ENCODE measurements at places on chromosomes 4 and X.

GRCh38 chr4:25743971-25744370, 88.3 kb downstream of the SLC34A2 start:
- DNase-seq = no peak

DNA sequence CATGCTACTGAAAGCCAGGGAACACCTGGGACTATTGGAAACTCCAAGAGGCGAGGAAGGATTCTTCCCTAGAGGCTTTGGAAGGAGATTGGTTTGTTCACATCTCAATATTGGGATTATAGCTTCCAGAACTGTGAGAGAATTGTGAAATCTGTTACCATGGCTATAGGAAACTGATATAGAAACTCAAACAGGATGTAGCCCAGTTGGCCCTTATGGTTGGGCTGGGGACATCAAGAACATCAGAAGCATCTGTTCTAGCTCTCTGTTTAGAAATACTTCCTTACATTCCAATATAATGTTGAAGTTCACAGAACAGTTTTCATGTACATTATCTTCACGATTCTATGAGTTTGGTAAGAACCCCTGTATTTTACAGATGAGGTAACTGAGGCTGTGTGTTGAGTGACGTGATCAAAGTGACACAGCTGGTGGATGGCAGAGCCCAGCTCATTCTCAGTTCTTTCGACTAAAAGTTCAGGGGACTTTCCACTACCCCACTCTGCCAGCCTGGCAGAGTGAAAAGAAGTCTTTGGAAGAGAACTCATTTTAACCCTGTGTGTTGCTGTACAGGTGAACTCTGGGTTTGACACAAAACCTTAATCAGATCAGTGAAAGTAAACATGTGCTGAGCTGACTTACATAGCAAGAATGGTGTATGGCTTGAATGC, 183.0 kb downstream of the GBA3 start:
- DNase-seq = no peak

DNA sequence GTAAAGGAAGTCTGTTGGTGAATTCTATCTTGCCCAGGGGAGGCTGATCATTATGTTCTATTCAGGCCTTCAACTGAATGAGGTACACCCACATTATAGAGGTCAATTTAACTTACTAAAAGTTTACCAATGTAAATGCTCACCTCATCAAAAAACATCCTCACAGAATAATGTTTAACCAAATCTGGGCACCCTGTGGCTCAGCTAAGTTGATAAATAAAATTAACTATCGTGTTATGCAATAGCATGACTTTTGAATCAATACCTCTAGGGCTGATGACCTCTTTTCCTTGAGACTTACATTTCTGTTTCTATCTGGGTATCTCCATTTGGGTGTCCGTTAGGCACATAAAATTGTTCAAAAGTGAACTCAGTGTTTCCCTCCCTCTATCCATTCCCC, 203.1 kb downstream of the TEX13C start:
- DNase-seq = no peak

DNA sequence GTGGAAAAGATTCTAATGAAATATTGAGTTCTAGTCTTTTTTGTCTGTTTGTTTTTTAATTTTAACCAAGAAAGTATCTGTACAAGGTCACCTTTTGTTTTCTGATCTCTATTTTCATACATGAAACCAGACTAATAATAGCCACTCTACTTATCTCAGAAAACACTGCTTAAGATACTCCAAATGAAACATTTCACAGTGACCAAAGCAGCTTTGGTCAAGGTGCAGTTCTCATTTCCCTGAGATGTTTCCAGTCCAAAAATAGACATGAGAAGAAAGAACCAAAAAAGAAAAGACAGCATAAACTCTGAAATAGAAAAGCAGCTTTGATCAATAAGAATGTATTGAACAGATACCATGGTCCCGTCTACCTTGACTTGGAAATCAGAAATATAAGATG, 782.8 kb downstream of the RAB28 start:
- DNase-seq = no peak

- no peak for DNase-seq
Measured at GRCh38 chr4:8497762-8498161, 57.2 kb downstream of the TRMT44 start.

DNA sequence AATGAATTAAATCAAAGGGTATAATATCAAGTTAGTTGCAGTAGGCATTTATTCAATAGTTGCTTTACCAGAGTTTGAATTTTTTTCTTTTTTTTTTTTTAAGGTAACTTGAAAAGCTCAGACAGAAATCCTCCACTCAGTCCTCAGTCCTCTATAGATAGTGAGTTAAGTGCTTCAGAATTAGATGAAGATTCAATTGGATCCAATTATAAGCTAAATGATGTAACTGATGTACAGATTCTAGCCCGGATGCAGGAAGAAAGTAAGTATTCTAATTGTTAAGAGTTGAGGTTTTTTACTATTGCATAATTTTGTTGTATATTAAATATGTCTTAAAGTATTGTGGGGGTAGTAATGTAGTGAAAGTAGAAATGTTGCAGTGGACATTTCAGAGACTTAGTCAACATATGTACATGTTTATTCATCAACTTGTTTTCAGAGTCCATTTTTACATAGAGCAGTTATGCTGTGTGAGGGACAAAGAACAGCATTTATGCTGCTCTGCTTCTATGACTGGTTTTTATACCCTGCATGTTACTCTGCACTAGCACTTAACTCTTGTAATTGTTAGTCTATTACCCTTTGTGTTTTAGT, 38.4 kb downstream of the SLAIN2 start:
- no peak for DNase-seq

DNA sequence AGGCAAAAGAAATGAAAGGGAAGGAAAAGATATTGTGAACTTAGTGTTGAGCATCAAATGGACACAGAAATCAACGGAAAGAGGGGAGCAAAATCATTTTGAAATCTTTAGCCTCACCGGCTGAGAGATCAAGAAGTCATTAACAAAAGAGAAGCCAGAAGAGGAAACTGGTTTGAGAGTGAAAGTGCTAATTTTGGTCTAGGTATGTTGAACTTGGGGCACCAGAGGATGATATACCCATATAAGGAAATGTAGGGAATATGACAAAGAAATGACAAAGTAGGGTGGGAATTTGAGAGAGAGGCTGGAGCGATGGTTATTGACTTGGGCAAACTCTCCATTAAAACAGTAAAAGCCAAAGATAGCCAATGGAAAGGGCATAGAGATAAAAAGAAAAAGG, 183.4 kb upstream of the ATOH1 start:
- no peak for DNase-seq

GRCh38 chrX:30893206-30893605, 4.2 kb upstream of the TAB3 start:
- DNase-seq = no peak

DNA sequence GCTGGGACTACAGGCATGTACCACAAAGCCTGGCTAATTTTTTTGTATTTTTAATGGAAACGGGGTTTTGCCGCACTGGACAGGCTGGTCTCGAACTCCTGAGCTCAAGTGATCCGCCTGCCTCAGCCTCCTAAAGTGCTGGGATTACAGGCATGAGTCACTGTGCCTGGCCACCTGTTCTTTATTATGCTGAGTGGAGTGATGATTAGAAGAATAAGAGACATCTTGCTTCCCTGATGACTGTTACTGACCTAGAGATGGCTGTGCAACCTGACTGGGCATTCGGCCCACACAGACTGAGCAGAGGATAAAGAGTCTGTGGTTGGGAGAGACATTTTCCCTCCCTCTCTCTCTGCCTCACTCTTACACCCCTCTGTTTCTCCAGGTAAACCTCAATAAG, 56.7 kb downstream of the SPINK2 start:
- no peak for DNase-seq

DNA sequence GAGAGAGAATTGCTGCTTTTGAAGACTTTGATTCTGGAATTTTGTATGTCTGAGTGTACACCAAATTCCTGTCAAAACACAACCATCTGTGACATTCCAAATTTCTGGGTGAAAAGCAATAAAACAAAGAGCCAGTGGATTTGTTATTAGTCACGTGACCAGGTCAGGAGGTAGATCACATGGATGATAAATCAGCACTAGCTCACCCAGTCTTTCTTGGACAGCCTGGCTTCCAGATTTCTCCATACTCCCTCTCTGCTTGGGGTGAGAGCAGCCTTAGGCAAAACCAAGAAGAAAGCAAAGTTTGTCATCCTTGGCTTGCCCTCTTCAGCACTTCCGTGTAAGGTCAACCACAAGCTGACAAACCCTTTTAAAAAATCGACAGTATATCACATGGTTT, 194.2 kb downstream of the CLCN4 start:
- DNase-seq = no peak

DNA sequence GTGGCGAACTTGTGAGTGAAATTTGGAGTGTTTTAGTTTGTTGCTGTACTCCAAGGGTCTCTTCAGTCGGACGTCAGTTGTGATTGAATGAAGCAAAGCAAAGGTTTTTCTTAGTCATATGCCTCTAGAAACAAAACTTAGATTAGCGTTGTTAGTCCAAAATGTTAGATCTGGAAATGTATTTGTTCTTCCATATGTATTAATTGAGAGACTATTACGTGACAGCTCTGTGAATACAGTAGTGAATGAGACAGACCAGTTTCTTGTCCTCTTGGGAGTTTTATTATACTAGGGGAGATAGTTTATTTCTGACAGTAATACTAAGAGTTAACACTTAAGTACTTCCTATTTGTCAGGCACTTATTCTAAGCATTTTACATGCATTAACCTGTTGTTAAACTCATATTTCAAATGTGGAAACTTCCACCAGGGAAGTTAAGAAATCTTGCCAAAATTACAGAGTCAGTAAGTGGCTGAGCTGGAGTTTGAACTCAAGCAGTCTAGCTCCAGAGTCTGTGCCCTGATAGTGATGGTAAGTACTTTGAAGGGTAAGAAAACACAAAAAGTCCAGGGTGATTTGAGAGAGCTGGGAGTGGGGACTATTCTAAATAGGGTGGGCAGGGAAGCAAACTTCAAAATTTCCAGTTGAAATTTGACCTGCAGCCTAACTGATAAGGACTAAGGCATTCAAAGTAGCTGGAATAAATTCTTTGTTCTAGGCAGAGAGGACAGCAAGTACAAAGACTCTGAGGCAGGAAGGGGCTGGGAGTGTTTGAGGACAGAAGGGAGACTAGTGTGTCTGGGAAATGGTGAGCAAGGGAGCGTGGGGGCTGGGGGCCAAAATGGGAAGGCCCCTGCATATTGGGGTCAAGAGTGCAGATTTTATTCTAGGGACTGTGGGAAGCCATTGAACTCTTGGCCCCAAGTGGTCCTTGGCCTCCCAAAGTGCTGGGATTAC, 17.0 kb downstream of the ADD1 start:
- no peak for DNase-seq

Measured in activated T-cell treated with anti-CD3 and anti-CD28 coated beads for 48 hours (primary cell).